ENCODE measurements at places on chromosomes 12 and 14.

- no peak for DNase-seq
Observed at GRCh38 chr12:108399514-108399913, 60.4 kb upstream of the CMKLR1 start.

DNA sequence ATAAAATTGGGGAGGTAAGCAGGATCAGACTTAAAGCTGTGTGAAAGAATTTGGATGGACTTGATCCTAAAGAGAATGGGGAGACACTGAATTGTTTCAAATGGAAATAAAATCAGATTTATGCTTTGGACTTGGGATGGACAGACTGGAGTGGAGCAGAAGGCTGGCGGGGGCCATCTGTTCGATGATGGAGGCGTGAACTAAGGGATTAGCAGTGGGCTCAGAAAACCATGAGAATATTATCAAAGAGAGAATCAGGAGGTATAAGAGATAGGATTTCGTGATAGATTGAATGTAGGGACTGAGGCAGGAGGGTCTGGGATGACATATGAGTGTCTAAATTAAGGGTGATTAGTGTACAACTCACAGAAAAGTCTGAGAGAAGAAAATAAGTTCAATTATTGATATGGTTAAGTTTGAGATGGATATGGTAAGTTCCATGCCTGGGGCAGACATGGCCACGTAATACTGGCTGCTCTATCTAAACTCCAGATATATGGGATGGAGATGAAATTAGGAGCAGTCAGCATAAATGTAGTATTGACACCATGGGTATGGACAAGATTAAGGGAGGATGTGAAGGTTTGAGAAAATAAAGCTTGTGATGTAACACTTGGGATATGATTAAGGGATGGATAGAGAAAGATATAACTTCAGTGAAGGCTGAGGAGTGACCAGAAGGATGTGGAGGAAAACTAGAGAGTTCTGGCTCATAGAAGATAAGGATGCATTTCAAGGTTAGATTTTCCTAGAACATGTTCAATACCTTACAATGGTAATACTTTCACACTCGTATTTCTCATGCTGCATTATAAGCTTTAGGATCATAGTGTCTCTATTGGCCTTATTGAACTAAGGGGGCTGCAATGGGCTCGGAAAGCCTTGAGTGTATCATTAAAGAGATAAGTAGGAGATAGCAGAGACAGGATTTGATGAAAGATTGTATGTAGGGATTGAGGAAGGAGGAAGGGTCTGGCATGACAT, 1.0 kb upstream of the TSSK4 start:
- no peak for DNase-seq

GRCh38 chr12:124297856-124298255, 3.0 kb downstream of the RFLNA start:
- no peak for DNase-seq

- no peak for DNase-seq
Observed at GRCh38 chr12:77924703-77925102, 94.0 kb downstream of the NAV3 start.

DNA sequence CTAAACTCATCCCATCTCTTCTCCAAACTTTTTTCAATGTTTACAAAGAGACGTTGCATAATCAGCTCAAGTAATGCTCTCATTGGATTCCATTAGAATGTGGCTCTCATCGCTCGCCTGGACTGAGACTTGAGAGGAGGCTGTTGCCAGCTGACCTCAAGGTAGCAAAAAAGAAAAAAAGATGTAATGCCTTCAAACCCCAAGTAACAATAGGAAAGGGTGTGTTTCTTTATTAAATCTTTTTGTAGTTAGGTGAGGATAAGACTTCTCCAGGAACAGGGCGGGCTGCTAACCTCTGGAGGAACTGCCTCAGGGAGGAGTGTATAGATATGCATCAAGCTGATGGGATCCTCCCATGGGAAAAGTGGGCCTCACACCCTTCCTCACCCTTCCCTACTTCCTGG, 956 bp upstream of the PTHLH start:
- no peak for DNase-seq

DNA sequence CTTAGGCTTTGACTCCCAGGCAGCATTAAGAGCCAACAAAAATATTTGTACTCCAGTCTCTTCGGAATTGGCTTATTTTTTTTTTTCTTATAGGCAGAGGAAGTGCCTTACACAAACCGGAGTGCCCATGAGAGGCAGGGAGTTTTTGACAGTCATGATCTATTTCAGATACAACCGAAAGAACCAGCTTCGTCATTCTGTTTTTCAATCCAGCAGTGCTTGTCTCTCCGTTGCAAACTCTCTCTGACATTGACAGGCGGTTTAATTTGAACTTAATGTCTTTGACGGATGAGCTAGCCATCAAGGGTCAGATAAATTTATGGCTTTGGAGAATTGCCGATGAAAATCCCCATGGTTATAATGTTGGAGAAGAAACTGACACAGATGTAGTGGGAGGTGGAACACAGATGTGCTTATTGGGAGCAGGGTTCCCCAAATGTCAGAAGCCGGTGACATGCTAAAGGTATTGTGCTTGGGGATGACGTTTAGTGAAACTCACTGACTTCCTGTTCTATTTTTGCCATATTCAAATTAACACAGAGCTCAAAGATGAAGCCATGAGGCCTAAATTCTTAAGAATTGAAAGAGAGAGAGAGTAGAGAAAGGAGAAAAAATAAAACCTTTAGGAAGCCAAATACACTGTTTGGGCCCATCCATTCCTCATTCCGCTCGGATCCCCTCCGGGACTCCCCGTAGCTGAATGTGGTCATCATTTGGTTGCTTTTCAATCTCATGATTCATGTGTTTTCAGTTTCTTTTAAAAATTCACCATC, 59.7 kb downstream of the PLXNC1 start:
- DNase-seq: no peak

- DNase-seq: no peak
Observed at GRCh38 chr12:95648990-95649791, 97.9 kb upstream of the USP44 start.

All from NCI-H1694 (cell line).